CD4-positive, alpha-beta T cell treated with Interleukin-10 for 1 hour (primary cell): ENCODE measurements at places on chromosomes 12 and 14.

DNA sequence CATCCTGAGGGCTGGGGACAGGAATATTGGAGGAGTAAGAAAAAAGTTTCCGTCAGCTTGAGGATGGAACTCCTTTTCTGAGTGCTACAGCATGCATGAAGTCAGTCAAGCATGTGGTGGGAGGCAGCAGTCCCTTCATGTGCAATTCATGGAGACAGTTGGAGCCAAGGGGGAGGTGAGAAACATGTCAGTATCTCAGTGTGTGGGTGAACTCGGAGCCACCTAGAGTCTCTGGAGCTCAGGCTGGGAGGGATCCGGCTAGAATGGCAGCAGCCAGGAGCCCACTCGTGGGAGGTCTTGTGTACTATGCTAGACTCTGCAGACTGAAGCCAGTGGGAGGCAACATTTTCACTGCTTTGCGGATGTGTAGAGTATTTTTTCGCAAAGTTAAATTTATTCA is 60.3 kb downstream of the AVPR1A start:
- no peak for DNase-seq

GRCh38 chr14:22980672-22981089 is 1.7 kb downstream of the AJUBA start:
- peak; percentile 26 for DNase-seq

- no peak for DNase-seq
These were observed 24.2 kb downstream of the NOC4L start for GRCh38 chr12:132168311-132169031.

DNA sequence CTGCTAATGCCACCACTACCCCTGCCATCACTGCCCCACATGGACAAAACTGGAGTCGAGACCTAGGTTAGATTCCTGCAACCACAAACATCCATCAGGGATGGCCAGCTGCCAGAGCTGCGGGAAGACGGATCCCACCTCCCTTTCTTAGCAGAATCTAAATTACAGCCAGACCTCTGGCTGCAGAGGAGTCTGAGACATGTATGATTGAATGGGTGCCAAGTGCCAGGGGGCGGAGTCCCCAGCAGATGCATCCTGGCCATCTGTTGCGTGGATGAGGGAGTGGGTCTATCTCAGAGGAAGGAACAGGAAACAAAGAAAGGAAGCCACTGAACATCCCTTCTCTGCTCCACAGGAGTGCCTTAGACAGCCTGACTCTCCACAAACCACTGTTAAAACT is 7.1 kb upstream of the OAS2 start:
- no peak for DNase-seq

GRCh38 chr12:39351153-39351552 is 91.8 kb downstream of the KIF21A start:
- no peak for DNase-seq

DNA sequence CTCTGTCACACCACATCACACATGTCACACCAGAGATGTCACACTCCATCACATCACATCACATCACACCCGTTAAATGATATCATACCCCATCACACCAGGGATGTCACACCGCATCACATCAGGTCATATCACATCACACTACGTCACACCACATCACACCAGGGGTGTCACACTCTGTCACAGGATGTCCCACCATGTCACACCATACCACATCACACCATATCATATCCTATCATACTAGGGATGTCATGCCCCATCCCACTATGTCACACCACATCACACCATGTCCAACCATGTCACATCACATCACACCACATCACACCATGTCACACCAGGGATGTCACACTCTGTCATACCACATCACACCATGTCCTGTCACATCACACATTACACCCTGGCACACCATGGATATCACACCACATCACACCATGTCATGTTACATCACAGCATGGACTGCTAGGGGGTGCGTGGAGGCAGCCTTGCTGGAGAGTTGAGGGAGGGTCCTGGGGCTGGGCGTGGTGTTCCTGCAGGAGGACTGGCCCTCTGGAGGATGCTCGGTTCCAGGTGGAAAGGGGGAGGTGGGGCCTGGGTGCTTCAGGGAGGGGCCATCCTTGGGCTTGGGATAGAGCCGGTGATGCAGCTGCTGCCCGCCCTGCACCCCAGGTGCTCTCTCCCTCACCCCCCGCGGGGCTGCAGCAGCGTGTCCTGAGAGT is 134.6 kb downstream of the TMEM121 start:
- no peak for DNase-seq

GRCh38 chr14:50023671-50024490 is 92.5 kb downstream of the VCPKMT start:
- no peak for DNase-seq

GRCh38 chr12:14572401-14572800 is 4.7 kb upstream of the PLBD1 start:
- no peak for DNase-seq

- no peak for DNase-seq
These were observed 241.6 kb downstream of the TMEM132D start for GRCh38 chr12:129662234-129662633.

- DNase-seq = no peak
These were observed 171.2 kb downstream of the ZFP36L1 start for GRCh38 chr14:68621400-68622365.

DNA sequence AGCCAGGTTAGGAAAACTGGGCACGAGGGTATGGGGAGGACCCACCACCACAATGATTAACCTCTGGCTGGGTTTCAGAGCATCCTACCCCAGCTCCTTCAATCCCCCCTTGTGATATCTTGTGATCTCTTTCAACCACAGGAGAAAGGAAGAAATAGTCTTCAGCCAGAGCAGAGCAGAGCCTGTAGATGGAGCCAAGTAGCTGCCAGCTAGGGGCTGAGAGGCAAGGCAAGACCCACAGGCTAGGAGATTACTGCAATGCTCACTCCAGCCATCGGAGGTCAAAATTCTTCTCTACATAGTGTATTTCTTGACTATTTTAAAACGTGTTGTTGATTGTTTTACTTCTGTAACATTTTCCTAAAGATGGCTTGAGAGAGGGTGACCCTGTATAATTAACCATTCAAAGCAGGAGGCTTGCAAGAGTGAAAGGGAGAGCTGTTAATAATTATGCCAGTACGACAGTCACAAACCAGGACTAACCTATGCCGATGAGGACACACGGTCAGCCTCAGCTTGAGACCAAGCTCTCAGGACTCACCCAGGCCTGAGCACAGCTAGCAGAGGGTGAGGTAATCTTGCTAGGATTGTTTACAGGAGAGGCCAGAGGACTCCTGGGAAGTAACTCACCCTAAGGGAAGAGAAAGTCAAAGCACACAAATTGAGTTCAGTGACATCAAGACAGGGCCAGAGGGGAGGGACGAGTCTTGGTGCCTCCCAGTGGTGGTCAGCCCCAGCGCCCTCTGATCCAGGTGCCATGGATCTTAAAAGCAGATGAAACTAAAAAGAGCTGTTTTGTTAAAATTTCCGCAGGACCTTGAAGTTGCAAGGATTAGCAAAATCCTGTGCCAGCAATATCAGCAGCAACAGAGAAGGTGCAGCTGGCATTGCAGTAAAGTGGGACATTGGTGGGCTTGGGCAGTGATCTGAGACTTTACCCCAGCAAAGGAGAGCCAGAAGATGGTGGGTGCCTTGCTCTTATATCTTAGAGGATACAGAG is 29.8 kb upstream of the CDKN3 start:
- DNase-seq = peak; percentile 44

DNA sequence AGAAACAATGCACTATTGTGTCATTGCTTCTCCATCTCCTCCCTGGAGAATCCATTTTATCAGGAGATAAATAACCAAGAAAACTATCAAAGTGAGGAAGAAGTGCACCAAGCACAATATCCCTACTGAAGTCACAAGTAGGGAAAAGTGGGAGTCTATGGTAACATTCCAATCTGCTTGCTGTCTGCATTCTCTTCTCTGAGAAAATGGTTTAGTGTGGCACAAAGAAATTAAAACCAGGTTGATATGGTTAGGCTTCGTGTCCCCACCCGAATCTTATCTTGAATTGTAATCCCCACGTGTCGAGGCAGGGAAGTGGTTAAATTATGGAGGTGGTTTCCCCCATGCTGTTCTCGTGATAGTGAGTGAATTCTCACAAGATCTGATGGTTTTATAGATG is 209.7 kb downstream of the PRKD1 start:
- no peak for DNase-seq

- no peak for DNase-seq
These were observed 13.9 kb upstream of the AVPR1A start for GRCh38 chr12:63164911-63165310.

- DNase-seq = no peak
These were observed 27.8 kb downstream of the CNOT2 start for GRCh38 chr12:70271025-70271424.

DNA sequence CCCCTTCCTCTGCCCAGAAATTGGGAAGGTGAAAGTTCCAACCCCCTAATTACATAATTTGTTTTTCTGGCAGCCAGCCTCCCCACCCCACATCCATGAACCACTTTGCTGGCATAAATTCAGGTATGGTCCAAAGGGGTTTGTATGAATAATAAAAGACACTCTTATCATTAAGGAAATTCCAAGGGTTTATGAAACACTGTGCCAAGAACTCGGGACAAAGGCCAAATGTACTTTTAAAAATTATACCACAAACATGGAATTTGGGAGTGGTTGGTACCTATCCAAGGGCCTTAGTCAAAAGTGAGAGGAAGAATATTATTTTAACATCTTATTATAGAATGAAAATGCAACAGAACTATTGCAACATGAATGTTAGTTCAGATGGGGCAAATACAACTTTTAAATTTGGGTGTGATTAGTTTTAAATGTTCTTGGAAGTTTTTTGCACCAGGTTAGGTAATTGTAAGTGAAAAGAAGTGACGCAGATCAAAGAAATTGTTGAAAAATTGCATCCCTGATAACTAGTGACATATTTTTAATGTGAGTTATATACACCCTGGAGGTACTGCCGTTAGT is 217.8 kb downstream of the TMEM117 start:
- DNase-seq = no peak

DNA sequence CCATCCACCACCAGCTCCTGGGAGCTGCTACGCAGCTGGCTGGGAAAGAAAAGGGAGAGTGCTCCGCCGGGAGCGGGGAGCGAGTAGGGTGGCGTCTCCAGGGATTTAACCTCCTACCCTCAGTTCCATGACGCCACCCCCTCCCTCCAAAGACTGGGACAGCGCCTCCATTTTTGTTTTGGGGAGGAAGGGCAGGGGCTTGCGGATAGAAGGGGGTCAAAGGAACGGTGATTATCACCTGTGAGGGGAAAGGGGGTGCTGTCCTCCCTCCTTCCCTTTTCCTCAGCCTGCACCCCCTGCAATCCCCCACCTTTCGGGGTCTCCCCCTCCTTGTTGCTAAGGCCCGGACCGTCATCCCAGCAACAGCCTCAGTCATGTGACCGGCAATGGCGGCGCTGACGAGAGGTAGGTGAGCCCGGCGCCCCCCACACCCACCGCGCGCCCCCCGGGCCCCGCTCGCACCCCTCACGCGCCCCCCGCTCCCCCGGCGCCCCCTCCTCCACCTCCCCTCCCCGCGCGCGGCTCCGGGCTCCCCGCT is at the start of gene DTX3:
TSS of gene DTX3 (plus strand) at position 371 of the 538 bp plus-strand sequence. CDS start 1,694 bp downstream, outside the sequence.
- peak; percentile 48 for DNase-seq

DNA sequence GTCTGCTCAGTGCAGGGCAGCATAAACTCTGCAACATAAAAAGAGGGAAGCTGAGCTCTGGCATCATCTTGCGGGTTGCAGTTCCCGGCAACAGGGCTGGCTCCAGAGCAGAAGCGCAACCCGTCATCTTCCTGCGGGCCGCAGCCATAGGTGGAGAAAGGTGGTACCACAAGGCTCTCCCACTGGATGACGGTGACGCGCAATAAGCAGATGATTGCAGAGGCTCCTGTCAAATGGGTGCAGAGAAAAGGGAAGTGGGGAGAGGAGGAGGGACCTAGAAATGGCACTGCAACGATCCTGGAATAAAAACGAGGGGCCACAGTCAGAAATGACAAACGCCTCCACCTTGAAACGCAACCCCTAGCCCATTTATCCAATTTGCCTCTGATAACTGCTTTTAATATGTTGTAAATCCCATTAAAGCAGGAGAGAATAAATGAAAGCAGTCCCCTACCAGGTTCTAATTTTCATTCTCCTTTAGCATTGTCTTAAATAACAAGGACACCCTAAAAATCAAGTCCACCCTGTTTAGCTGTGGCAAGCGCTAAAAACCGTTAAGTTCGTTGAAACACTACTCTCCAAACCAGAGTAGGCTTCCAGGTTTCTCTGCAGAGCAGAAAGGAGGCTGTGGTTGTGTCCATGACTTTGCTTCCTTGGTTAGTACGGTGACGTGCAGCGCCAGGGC is 30.9 kb upstream of the TUBA1C start:
- peak; percentile 46 for DNase-seq

DNA sequence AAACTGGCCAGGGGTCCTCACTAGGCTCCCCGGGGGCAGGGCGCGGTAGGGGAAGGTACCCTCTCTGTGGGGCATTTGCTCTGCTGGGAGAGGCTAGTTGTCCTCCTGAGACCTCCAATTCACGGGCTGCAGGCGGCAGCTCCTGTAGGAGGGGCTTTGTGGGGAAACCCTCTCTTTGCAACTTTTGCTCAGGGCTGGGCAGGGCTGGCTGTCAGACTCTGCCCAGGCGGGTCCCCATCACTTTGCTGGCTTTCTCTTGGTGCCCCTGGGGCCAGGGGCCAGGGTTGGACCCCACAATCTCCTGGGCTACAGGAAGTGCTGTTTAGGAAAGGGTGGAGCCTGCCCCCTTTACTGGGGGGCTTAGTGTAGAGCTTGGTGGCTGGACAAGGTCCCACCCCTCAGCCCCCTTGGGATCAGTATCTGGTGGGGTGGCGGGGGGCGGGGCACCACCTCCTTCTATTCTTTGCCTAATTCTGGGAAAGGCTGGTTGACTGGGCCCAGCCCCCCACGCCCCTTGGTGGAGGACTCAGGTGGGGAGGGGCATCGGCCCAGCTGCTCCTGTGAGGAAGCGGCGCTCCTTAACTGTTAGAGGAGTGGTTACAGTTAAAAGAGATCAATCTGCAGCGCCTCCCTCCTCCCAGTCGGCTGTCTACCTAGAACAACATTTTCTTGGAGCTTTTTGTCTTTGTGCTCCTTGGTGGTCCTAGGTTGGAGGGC is 918.7 kb downstream of the AACS start:
- no peak for DNase-seq

DNA sequence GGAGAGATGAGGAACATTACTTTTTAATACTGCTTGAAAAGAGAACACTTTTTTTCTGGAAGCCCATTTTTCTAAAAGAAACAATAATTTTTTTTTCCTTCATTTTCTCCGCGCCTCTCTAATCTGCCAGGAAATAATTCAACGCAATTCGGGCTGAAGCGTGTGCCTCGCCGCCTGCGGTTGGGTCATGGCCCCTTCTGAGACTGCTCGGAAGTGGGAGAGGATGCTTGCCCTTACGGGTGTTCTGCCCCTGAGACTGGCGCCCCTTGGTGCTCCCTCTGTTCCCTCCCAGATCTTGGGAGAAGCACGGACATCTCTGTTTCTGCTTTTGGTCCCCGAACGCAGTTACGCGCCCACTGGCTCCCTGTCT is 332 bp upstream of the TBC1D30 start:
- no peak for DNase-seq

DNA sequence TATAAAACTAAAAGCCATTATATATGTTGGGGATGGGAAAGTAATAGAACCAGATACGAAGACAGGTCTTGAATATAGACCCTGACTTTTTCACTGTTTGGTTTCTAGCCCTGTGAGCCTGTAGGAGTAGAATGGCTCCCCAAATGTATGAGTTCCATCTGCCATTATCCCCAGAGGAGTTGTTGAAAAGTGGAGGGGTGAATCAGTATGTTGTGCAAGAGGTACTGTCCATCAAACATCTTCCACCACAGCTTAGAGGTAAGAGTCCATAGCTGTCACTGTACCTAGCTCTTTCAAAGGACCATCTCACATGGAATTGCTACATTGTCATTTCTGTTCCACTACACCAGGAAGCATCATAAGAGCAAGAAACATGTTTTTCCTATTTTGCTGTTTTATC is 1.1 kb downstream of the NCAPD2 start:
- no peak for DNase-seq
